ENCODE measurements at places on chromosomes 13 and 19. TPM values are rescaled to one million over a fixed set of nuclear protein-coding genes. Genes with fewer than 3 reads are reported as not detected.

Gene TEKTIP1
- polyA plus RNA-seq = 0.38 TPM

Gene TEX29
- not detected for polyA plus RNA-seq

Gene TMEM38A
- polyA plus RNA-seq = not detected

Gene NDUFA11
- 399 TPM for polyA plus RNA-seq

Gene PLIN5
- 0.29 TPM for polyA plus RNA-seq

Gene RFPL4A
- polyA plus RNA-seq = not detected

Gene AP1M2
- not detected for polyA plus RNA-seq

Gene SKA3
- not detected for polyA plus RNA-seq

Gene NALCN
- not detected for polyA plus RNA-seq

Gene ADGRE3
- 0.17 TPM for polyA plus RNA-seq

DNA sequence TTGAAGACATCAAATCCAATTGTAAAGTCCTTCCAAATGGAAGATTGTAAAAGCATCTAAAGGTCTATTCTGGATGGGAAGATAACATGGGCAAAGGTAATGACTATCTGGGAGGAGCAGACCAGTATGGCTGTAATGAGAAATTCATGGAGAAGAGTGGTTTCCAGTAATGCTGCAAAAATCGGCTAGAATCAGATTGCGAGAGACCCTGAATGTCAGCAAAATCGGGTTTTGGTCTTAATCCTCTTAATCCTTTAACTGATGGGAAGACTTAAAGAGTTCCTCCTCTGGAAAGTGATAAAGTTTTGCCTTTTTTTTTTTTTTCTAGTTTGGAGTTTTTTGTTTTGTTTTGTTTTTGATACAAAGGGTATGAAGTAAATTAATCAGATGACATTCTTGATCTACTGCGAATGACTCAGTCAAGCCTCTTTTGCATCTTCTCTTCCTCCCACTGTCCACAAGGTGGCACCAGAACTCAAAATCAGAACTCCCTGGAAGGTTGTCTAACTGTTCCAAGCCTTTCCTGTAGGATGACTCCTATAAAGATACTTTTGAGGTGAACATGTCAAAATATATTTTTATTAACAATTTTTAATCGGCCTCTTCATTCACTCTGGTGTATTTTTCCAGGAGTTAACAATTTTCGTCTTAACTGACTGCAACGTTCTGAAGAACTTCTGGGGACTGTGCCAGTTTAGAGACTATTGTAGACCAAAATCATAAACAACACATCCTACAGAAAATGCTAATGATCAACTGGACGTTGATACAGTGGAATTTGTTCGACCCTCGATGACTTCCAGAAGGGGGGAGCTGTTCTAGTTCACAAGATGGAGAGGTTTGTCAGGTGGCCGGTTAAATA is 213.3 kb upstream of the MIR17HG start:
- DNase-seq = peak; percentile 12
- H3K4me1 ChIP-seq = no peaks in the 10 kb centered on the region
- H3K36me3 ChIP-seq = no peaks in the 10 kb centered on the region
- no peak overlapping the region for H3K4me3 ChIP-seq
- no peak overlapping the region for H3K27ac ChIP-seq

DNA sequence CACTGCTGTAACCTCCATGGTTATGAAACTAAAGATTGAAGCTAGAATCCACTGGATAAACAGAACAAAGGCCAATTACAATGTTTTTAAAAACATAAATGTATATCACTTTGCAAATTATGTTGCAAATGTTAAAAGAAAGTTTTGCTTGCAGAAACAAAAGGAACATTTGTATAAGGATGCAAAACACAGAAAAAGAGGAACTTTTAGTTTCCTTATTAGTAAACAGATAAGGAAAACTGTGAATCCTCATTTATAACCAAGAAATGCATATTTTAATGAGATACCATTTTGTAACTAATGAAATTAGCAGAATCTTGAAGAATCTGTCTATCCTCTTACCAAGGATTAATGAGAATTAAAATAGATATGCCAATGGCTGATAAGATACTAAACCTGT is 32.3 kb downstream of the LPAR6 start:
- no peak for DNase-seq
- H3K36me3 ChIP-seq = peaks cover 4% of the 10 kb centered on the region
- no peaks in the 10 kb centered on the region for H3K27me3 ChIP-seq
- H3K4me1 ChIP-seq = no peaks in the 10 kb centered on the region

DNA sequence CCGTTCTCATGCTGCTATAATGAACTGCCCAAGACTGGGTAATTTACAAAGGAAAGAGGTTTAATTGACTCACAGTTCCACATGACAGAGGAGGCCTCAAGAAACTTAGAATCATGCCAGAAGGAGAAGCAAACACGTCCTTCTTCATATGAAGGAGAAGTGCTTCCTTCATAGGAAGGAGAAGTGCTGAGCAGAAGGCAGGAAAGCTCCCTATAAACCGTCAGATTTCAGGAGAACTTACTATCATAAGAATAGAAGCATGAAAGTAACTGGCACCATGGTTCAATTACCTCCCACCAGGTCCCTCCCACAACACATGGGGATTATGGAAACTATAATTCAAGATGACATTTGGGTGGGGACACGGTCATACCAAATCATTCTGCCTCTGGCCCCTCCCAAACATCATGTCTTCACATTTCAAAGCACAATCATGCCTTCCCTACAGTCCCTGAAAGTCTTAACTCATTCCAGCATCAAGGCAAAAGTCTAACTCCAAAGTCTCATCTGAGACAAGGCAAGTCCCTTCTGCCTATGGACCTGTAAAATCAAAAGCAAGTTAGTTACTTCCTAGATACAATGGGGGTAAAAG is 10.6 kb downstream of the ACOD1 start:
- H3K27ac ChIP-seq = no peak overlapping the region
- H3K4me3 ChIP-seq = no peak overlapping the region
- no peak for DNase-seq

DNA sequence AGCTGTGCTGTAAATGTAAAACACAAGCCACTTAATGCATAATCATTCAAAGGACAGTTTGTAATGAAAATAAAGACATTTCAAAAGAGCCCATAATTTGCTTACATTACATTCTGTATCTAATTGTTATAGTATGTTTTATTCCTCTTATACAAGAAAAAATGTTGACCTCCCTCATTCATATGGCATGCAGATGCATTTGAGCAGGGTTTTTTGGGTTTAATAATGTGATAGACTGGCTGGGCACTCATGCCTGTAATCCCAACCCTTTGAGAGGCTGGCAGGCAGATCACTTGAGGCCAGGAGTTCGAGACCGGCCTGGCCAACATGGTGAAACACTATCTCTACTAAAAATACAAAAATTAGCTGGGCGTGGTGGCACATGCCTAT is 11.6 kb upstream of the ARL11 start:
- no peaks in the 10 kb centered on the region for H3K36me3 ChIP-seq
- no peaks in the 10 kb centered on the region for H3K4me1 ChIP-seq
- no peak overlapping the region for H3K27ac ChIP-seq
- no peak for DNase-seq

GRCh38 chr13:45335397-45336024 is 5.5 kb downstream of the TPT1 start:
- H3K27ac ChIP-seq = no peak overlapping the region
- peaks cover 76% of the 10 kb centered on the region for H3K4me1 ChIP-seq
- H3K27me3 ChIP-seq = no peaks in the 10 kb centered on the region
- no peak overlapping the region for H3K4me3 ChIP-seq
- peaks cover 38% of the 10 kb centered on the region for H3K36me3 ChIP-seq
- DNase-seq = no peak

DNA sequence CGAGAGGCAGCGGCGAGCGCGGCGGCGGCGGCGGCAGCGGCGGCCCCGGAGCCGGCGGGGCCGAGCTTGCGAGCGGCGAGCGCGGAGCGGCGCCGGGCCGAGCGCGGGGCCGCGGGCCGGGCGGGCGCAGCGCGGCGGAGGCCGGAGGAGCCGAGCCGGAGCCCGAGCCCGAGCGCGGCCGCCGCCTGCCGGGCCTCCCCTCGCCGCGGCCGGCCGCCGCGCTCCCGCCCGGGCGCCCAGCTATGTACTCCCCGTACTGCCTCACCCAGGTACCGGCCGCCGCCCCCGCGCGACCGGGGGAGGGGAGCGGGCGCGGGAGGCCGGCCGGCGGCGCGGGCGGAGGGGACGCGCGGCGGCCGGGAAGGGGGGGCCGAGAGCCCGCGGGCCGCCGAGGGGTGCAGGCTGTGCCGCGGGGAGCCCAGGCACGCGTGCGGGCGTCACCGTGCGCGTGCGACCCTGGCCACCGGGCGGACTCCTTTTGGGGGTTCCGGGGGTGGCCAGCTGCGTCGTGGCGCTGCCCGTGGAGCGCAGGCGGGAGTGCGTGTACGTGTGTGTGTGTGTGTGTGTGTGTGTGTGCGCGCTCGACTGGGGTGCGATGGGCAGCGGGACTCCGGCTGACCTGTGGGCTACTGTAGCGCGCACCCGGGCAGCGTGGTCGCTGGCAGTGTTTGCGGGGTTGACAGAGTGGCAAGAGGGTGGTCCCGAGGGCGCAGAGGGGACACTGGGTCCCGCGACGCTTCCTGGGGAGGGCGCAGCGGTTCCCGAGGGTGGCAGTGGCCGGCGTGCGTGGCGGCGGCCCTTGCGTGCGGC is 526 bp downstream of the NFIX start:
- no peak for DNase-seq
- H3K27ac ChIP-seq = no peak overlapping the region
- no peak overlapping the region for H3K4me3 ChIP-seq
- H3K4me1 ChIP-seq = peaks cover 7% of the 10 kb centered on the region
- no peaks in the 10 kb centered on the region for H3K36me3 ChIP-seq

DNA sequence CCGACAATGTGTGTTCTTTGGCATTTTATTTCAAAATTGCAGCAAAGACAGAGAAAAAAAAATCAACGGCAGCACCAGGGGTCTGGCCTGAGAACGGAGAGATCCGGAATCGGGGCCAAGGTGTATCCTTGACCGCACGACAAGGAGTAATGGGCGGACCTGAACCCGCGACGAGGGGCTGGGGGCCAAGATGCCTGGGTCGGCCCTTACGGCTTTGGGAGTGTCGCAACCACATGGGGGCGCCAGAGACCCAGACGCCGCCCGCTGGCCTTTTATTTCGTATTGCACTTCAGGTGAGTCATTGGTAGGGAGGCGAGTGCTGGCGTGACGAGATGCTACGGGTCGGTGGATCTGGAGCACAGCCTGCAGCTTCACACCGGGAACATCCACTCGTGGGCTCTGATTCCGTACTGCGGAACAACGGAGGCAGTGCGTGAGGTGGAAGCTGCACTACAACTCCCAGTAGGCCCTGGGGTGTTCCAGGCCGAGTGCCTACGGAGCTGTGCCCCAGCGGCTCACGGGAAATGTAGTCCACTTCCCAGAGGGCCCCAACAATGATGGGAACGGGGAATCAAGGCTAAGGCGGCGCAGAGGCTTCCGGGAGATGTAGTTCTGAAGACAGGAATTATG is 15.7 kb downstream of the BCAT2 start:
- no peaks in the 10 kb centered on the region for H3K36me3 ChIP-seq
- peak overlapping the region; percentile 96 for H3K4me3 ChIP-seq
- H3K4me1 ChIP-seq = peaks cover 6% of the 10 kb centered on the region
- H3K27me3 ChIP-seq = no peaks in the 10 kb centered on the region
- H3K27ac ChIP-seq = peak overlapping the region; percentile 45

GRCh38 chr13:110391273-110391672 is 84.2 kb downstream of the COL4A2 start:
- no peaks in the 10 kb centered on the region for H3K36me3 ChIP-seq
- H3K4me3 ChIP-seq = no peak overlapping the region
- no peak overlapping the region for H3K27ac ChIP-seq
- H3K27me3 ChIP-seq = no peaks in the 10 kb centered on the region

- no peak for DNase-seq
- no peak overlapping the region for H3K27ac ChIP-seq
- H3K27me3 ChIP-seq = no peaks in the 10 kb centered on the region
- H3K4me3 ChIP-seq = no peak overlapping the region
- no peaks in the 10 kb centered on the region for H3K4me1 ChIP-seq
- no peaks in the 10 kb centered on the region for H3K36me3 ChIP-seq
Measured at GRCh38 chr13:81133066-81133465, 792.1 kb upstream of the SPRY2 start.

DNA sequence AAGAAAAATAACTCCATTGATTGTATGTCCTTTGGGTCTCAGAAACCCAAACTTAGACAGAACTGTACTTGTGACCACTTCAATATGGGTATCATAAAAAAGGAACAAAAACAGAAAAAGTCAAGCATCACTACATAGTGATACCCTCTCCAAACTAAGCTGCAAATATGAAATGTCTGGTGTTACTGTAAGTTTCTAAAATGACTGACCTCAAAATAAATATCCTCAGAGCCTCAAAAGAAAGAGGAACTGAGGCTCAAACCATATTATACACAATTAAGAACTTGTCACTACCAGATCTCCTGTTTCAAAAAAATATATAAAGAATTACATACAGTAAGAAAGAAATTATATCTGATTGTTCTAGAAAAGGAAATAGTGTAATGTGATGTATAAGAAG is 787.9 kb upstream of the KLHL1 start:
- no peaks in the 10 kb centered on the region for H3K4me1 ChIP-seq
- H3K27ac ChIP-seq = no peak overlapping the region
- H3K36me3 ChIP-seq = no peaks in the 10 kb centered on the region
- no peaks in the 10 kb centered on the region for H3K27me3 ChIP-seq

DNA sequence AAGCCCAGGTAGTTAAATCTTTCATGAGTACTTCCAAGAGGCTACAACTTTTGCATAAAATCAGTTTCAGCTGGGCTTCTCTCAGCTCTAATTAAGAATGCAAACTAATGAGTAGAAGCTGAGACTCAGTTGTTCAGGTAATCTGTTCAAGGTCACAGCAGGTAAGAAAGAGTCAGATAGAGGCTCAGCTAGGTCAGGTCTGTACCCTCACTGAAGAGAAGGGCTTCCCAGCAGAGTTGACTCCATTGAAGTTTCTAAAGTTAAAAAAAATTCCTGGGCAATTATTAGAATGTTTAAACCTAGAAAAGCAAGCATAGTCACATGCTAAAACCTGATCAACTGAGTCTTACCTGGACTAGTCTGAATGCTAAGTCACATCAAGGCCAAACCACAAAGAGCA is 42.1 kb downstream of the ESD start:
- peaks cover 13% of the 10 kb centered on the region for H3K4me1 ChIP-seq
- no peak for DNase-seq
- H3K27ac ChIP-seq = no peak overlapping the region
- no peak overlapping the region for H3K4me3 ChIP-seq

GRCh38 chr13:72384186-72384823 is 343.1 kb downstream of the MZT1 start:
- H3K27ac ChIP-seq = no peak overlapping the region
- H3K4me1 ChIP-seq = no peaks in the 10 kb centered on the region
- H3K27me3 ChIP-seq = no peaks in the 10 kb centered on the region
- no peak for DNase-seq
- H3K36me3 ChIP-seq = no peaks in the 10 kb centered on the region

DNA sequence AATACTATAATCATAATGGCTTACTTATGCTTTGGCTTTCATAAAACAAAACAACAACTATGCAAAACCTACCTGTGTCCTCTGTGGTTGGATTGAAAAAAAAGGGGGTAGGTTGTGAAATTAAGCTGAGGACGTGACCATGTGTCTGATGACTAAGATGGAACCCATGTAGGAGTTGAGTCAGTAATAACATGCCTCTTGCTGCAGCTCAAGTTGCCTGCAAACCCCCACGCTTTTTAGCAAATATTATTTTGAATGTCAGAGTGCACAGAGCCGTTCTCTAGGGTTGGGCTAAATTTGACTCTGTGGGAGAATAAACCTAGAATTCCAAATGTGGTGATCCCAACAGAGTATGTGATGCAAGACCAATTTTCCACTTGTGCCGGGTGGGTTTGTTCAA is 209.3 kb downstream of the KCNRG start:
- H3K4me3 ChIP-seq = no peak overlapping the region
- no peaks in the 10 kb centered on the region for H3K36me3 ChIP-seq
- H3K4me1 ChIP-seq = peaks cover 7% of the 10 kb centered on the region
- H3K27ac ChIP-seq = no peak overlapping the region

GRCh38 chr19:17326595-17326966 is 8.1 kb downstream of the ANO8 start:
- no peaks in the 10 kb centered on the region for H3K27me3 ChIP-seq
- H3K4me1 ChIP-seq = peaks cover 9% of the 10 kb centered on the region
- no peaks in the 10 kb centered on the region for H3K36me3 ChIP-seq
- no peak for DNase-seq
- H3K27ac ChIP-seq = no peak overlapping the region

Data from CD8-positive, alpha-beta memory T cell (primary cell).